ENCODE measurements at places on chromosomes 6 and 20.
A peak's percentile ranks its signal among the peaks of the same experiment; 100 is the strongest.

DNA sequence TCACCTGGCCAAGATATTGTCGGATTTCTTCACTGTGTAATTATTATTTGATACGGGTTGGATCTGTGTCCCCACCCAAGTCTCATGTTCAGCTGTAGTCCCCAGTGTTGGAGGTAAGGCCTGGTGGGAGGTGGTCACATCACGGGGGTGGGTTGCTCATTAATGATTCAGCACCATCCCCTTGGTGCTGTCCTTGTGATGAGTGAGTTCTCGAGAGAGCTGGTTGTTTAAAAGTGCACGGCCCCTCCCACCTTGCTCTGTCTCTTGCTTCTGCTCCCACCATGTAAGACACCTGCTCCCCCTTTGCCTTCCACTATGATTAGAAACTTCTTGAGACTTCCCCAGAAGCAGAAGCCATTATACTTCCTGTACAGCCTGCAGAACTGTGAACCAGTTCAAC is 173.9 kb upstream of the PMEPA1 start:
- DNase-seq, result no peak

DNA sequence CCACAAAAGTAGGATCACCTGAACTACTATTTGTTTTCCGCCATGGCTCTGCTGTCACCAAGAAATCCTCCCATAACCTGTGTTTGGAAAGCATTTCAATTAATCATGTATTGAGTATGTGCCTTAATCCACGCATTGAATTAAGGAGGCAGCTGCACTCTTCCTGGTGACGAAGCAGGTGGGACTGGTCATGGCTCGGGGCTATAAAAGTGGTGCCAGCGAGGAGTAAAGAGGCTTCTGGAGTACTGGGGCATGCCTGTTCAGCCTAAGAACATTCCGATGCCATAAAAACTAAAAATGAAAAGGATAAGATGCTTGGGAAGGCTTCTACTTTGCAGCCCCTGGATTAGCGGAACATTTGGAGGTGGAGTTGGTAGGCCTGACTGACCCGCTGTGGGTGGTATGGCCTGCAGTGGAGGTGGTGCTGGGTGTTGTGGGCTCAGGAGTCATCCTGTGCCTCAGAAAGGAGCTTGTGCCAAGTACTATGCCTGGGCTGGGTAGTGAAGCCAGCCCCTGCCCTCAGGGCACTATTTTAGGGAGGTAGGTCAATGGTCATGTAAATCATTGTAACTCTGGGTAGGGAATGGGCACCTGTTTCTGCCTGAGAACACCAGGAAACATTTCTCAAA is 110.5 kb downstream of the B3GAT2 start:
- no peak for DNase-seq

DNA sequence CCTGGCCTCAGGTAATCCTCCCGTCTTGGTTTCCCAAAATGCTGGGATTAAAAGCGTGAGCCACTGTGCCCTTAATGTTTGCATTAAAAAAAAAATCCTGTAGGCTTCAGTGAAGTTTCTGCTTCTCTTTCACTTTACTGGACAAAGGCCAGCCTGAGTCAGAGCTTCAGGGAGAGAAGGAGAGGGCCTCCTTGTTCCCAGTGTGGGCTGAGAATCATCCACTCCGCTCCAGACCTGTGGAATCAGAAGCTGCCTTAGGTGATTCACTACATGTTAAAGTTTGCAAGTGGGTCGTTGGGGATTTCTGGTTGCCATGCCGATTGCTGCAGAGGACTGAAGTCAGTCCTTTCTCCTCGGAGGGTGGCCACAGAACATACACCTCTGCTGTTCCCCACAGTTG is 113.3 kb upstream of the EEF1E1 start:
- DNase-seq, result no peak

DNA sequence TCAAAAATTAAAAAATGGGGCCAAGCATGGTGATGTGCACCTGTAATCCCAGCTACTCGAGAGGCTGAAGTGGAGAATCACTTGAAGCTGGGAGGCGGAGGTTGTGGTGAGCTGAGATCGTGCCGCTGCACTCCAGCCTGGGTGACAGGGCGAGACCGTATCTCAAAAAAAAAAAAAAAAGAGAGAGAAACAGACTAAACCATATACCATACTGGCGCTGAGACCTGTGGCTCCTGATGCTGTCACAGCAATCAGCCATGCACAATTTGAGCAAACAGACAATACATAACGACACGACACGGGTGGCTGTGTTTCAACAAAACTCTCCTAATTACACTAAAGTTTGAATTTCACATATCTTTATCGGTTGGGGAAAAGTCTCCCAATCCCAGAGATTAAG is 14.9 kb upstream of the CBFA2T2 start:
- DNase-seq, result no peak

DNA sequence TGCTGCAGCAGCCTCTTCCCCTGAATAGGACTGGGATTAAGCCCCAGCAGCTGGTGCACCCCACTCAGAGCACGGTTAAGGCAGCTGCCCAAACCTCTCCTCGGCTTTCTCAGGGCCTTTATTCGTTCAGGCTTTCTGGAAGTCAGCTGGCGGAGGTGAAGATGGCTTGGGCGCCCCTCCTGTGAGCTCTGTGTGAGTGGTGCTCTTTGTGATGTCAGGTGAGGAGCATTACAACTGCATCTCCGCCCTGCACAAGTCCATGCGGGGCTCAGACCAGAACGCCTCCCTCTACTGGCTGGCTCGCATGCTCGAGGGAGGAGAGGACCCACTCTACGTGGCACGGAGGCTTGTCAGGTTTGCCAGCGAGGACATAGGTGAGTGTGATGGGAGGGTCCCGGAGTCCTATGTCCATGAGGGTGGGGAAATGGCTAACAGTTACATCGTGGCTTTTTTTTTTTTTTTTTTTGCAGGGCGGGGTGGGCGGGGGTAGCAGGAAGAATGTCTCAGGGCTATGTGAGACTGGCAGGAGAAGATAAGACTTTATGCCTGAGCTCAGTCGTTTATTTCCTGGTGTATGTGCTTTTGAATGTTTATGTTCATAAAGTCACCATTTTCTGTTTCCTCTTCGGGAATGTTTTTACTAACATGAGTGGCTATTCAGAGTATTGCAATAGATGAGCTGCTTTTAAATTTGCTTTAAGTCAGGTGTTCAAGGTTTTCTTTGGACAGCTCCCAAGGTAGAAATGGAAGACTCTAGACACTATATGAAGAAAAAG is 18.2 kb downstream of the WRNIP1 start:
- no peak for DNase-seq

GRCh38 chr6:4459996-4460395 is 316.2 kb upstream of the CDYL start:
- DNase-seq, result no peak

GRCh38 chr20:53905019-53905819 is 165.2 kb downstream of the BCAS1 start:
- no peak for DNase-seq

DNA sequence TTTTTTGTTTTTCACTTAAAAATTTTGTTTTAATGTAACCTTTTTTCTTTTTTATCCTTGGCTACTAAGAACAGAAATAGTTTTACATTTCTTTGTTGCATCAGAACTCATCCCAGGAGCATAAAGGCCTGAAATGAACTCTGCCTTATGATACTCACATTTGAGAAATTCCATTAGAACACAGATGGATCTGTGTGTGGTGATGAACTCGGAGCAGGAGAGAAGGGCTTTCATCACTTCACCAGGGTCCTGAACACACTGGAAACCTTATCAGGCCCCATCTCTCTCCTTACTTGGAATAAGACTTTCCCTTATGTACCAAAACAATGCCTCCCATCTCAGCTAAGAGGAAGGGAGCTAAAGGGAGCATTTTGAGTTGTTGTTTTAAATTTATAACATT is 139.4 kb downstream of the PHF3 start:
- no peak for DNase-seq

DNA sequence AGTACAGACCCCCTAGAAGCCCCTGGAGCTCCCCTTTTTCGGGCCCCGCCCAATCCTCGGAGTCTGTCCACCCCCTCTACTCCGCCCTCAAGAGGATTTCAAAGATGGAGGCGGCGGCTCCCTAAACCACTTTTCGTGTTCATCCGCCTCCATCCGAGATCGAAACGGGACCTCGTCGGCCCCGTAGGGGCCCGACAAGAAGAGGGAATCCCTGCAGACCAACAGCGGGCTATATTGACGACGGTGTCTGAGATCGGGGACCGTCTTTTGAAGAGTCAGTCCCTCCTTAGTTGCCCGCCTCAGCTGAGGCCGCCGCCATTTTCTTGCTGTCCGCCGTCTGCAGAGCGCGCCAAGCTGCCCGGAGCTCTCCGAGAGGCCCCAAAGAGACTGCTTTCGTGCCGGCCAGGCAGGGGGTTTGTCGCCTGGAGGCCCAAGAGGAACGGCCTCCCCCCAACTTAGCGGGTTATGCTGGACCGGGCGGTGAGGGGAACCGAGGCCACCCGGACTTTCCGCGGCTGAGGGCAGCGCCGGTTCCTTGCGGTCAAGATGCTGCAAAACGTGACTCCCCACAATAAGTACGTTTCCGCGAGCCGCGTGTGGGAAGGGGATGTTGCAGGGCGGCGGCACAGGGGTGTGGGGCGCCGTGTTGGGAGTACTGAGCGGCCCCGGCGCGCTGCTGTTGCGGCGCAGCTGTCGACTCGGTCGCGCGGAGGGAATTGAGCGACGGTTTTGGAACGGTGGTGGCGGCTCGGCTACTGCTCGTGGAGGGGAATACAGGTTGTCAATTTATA is 4.2 kb downstream of the BRD2 start:
- DNase-seq, result no peak

GRCh38 chr6:80077067-80077466 is 29.4 kb upstream of the BCKDHB start:
- DNase-seq, result no peak

- DNase-seq, result peak; percentile 36
These were observed 176.4 kb downstream of the ARID1B start for GRCh38 chr6:156953479-156954146.
